ENCODE measurements at places on chromosomes 13 and 19.

GRCh38 chr19:58518256-58519086, 1.1 kb downstream of the ZBTB45 start:
- no peak for DNase-seq

- DNase-seq: peak; percentile 4
These were observed 935 bp downstream of the LRP3 start for GRCh38 chr19:33194886-33195644.

GRCh38 chr19:58555920-58556621, 1.2 kb upstream of the CHMP2A start:
- no peak for DNase-seq

- no peak for DNase-seq
These were observed 14.6 kb upstream of the DNMT1 start for GRCh38 chr19:10209315-10209714.

GRCh38 chr19:46748325-46749109, 2.3 kb upstream of the STRN4 start:
- DNase-seq: peak; percentile 43
